Stimulated activated CD4-positive, alpha-beta T cell treated with anti-CD3 and anti-CD28 coated beads, Interleukin-1b, Interleukin-23, amount 100 ng/mL, for 48 hours (primary cell): ENCODE measurements at places on chromosomes 12 and 14.

GRCh38 chr12:57781244-57781643, 1.3 kb upstream of the TSFM start:
- no peak for DNase-seq

GRCh38 chr12:70448371-70448770, 82.3 kb downstream of the KCNMB4 start:
- DNase-seq = no peak

DNA sequence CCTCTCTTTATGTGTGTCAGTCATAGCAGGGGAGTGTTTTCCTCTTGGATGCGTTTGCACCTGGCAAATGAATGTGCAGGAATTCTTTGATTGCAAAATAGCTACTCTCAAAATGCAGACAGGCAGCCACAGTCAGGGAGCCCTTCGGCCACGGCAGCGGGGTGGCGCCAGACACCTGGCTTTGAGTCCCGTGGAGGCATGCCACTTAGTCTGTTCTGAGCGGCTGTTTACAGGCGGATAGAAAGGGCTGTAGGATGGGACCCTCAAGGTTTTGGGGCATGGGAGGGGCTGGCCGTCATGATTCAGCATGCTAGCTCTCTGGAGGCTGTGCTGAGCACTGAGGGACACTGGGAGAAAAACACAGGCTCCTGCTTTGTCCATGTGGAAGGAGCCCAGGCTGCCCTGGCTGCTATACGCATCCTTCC, 117.1 kb downstream of the SLC25A47 start:
- DNase-seq = peak; percentile 20

GRCh38 chr14:31300296-31300695, 92.7 kb upstream of the HECTD1 start:
- no peak for DNase-seq

DNA sequence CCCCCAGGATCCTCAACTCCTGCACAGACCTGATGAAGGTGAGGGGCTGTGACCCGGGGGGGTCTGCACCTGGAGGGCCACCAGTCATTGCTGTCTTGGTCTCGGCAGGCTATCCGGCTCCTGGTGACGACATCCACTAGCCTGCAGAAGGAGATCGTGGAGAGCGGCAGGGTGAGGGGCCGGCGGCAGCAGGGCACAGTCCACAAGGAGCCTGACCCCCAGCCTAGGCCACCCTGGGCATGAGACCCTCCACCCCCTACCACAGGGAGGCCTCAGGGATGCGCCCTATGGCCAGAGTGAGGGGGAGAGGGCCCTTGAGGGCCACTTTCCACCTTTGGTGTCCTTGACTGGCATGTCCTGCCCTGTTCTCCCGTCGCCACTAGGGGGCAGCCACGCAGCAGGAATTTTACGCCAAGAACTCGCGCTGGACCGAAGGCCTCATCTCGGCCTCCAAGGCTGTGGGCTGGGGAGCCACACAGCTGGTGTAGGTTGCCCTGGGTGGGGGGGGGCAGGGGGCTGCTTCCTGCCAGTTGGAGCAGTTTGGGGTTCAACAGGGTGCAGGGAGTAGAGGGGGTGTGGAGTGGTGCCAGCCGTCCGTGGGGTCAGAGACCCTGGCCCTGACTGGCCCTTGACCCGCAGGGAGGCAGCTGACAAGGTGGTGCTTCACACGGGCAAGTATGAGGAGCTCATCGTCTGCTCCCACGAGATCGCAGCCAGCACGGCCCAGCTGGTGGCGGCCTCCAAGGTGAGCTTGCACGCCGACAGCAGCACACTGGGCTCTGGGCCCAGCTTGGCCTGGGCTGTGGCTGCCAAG, 25.0 kb downstream of the HIP1R start:
- DNase-seq = peak; percentile 80

GRCh38 chr14:54642801-54643695, 76.1 kb downstream of the SAMD4A start:
- DNase-seq = no peak

DNA sequence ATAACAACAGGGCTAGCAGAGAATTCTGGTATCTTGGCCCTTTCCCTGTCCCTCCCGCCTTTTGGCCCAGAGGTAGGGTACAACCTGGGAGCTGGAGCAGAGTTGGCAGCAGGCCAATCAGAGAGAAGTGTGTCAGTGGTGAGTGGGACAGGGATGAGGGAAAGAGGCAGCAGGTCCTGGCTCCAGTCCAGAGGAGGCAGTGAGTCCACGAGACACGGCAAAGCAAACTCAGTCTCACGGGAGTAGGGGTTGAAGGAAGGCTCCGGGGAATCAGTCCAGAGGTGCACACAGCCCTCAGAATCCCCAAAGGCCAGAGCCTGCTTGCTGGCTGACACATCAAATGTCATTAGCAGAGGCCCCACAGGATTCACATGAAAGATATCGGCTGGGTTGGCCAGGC, 7.3 kb downstream of the PAN2 start:
- no peak for DNase-seq

GRCh38 chr14:37545174-37545573, 49.9 kb downstream of the FOXA1 start:
- no peak for DNase-seq

DNA sequence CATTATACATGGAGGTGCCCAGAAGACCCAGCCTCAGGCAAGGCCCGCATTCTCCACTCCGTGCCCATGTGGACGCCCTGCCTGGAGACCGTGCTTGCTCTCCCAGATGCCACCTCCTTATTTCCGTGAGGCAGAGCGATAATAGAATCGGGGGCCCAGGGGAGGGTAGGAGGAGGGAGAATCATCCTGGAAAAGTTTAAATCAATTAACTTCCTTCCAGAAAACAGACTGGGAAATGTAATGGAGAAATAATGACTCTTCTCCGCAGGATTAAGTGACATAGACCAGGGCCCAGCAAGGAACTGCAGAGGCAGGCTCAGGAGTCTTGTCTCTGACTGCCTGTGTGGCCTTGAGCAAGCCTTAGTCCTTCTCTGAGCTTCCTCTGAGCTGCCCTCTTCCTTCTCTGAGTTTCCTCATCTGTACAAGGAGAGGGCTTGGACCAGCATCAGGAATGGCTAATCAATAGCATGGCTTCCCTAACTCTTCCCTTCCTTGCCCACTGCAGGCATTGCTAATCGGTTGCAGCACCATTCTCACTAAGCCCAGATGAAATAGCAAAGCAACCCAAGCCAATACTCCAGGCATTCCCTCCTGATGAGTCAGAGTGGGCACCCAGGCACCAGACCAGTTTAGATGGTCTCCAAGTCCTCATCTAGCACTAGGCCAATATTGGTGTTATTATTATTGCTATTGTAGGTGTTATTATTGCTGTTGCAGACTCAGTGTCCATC, 11.3 kb upstream of the FAM222A start:
- DNase-seq = no peak

GRCh38 chr12:806200-806791, 53.9 kb downstream of the WNK1 start:
- no peak for DNase-seq

DNA sequence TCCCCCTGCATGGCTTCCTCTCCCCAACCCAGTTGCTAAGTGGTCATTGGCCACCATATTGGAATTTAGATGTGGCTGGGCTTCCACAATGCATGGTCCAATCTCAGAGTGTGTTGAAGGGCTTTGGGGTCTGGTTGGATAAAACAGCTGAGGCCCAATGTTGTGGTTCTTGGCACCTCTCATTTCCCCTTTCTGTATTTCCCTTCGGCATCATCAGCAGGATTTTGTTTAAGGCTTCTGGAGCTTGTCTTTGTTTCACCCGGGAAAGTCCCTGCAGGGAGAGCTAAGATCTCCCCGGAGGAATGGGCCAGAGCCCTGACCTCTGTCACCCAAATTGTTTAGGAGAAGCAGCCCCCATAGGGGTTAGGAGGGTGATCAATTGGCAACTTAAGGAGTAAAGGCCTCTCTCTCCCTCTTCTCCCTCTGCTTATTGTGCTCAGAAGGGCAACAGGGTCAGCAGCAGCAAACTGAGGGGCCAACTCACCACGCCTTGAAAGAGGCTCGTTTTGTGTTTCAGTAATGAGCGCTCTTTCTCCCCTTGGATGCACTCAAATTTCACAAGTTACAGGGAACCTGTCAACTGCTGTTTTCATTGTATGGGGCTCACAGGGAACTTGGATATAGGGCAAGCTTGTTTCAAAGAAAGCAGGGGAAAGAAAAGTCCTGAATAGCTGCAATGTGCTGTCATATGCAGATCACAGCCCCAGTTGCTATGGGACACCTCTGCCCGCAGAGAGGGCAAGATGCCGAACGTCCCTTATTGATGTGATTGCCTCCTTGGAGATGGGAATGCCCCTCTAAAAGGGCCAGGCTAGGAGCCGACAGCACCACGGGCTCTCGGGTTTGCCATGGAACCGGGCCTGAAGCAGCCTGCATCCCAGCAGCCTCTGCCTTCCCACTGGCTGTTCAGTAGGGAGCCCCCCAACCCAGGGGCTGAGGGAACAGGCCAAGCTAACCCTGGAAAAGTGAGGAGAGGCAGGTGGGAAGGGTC, 223.7 kb downstream of the ZFP36L1 start:
- DNase-seq = no peak

GRCh38 chr14:68795597-68796417, 2.9 kb upstream of the ZFP36L1 start:
- DNase-seq = peak; percentile 84

GRCh38 chr12:39125566-39125965, 220.2 kb upstream of the CPNE8 start:
- no peak for DNase-seq

- DNase-seq = no peak
These were observed 1.0 kb downstream of the PRPF39 start for GRCh38 chr14:45084946-45085346.

DNA sequence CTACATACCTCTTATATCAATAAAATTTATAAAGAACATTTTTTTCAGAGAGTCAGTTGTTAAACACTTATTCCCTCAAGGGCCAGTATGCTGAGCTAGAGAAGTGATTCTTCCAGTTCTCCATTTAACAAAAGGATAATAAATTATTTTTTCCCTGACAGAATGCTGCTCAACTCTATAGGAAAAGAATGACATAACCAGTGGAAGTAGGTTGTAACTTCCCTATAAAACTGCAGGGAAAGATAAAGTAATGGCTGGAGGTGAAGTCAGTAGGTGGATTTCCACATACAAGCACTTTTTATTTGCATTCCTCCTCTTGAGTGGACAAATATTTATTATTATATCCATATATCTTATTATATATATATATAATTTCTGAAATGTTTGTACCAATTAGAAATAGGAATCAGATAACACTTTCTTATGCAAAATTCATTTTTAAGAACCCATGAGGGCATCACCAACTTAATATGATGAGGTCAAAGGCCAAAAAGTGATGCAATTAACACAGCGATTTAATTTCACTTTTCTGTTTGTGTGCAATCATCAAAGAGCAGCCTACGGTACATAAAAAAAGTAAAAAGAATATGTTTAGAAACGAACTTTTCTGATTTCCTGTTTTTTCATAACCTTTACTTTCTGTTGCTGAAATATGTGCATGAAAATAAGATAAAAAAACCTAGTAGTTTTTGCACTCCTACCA, 175.3 kb downstream of the PRKD1 start:
- DNase-seq = no peak

DNA sequence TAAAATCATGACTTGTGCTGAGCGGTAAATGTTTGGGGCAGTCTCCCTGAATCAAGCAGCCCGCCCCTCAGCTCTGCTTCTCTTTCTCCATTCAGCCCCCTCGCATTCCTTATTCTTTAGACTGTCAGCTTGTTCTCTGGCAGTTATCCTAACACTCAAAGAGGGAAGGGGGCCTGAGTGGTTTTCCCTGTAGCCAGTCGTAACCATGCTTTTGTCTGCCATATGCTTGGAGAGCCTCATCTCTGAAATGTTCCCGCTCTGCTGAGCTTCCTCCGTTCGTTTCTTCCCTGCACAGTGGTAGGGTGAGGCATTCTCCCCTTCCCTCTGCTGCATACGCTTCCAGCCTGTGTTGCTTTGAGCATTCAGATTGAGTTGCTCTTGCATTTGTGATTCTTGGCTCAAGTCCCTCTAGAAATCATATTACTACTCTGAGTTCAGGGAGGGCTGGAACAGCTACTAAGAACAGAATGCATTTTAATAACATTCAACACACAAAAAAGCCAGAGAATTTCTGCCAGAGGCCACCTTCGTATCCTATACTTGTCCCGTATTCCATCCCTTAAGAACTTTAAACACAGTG, 119.7 kb downstream of the FBXL14 start:
- no peak for DNase-seq

- peak; percentile 59 for DNase-seq
These were observed 137.5 kb upstream of the KRAS start for GRCh38 chr12:25388183-25388582.

GRCh38 chr12:54975272-54975671, 9.3 kb downstream of the TESPA1 start:
- DNase-seq = no peak

DNA sequence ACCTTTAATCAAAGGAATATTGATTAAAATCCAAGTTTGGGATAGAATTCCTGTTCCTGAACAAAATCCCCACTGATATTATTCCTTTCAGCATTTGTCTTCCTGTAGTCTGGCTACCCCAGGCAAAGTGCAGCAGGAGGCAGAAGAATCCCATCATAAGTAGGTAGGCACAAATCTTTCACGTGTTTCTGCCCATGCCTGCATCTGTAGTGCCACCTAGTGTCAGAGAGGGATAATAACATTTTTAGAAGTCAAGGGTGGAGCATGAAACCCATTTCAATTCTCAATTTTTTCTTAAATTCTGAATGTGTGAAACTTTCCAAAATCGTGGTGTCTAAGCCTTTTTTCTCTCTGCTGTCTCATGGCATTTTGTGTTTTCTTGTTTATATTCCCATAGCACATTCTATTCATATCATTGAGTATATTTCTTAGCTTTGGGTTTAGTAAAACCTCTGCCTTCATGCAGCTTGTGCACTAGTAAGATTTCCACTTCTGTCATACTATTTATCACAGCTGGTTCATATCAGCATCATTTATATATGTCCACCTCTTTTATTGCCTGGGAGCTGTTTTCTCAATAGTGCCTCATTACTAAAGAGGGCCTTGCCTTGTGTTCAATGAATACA, 47.8 kb upstream of the RERG start:
- DNase-seq = peak; percentile 24

GRCh38 chr14:74974364-74975058, 19.1 kb upstream of the PGF start:
- DNase-seq = no peak

DNA sequence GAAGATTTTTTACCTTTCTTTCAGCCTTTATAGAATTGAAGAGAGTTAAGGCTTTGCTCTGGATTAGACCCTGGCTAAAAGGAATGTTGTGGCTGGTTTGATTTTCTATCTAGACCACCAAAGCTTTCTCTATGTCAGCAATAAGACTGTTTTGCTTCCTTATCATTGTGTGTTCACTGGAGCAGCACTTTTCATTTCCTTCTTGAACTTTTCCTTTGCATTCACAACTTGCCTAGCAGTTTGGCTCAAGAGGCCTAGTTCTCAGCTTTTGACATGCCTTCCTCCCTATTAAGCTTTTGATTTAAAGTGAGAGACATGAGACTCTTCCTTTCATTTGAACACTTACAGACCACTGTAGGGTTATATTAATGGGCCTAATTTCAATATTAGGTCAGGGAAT, 64.1 kb upstream of the USP15 start:
- DNase-seq = no peak

- no peak for DNase-seq
These were observed 139.2 kb downstream of the SLC2A13 start for GRCh38 chr12:39966721-39967120.

GRCh38 chr12:20097626-20098025, 270.7 kb upstream of the PDE3A start:
- DNase-seq = no peak

- no peak for DNase-seq
These were observed 10.2 kb downstream of the SLC25A47 start for GRCh38 chr14:100333311-100333710.
